ENCODE measurements at places on chromosomes 16 and 17. TPM values are rescaled to one million over a fixed set of nuclear protein-coding genes. Genes with fewer than 3 reads are reported as not detected.

The OTOA gene
- total RNA-seq, result not detected

The STH gene
- not detected for total RNA-seq

The ITGAX gene
- not detected for total RNA-seq

DNA sequence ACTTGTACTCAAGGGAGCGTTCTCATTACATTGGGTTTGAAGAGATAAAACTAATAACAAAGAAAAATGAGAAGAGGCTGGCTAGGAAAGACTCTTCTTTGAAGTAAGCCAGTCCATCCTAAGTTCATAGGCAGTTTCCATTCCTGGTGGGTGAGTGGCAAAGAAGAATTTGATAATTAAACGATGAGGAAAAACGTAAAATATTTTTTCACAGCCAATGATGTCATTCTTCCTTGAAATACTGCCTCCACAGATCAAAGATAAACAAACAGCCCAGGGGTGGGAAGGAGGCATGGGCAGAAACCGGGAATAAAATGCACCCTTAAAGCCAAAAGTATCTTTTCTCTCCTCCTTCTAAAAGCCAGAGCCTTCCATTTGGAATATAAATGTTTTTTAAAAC is 346.6 kb downstream of the PMP22 start:
- no peaks in the 10 kb centered on the region for H3K27me3 ChIP-seq
- peak overlapping the region; percentile 62 for H3K27ac ChIP-seq
- peaks cover 6% of the 10 kb centered on the region for H3K4me1 ChIP-seq
- no peak overlapping the region for H3K4me3 ChIP-seq
- peaks cover 9% of the 10 kb centered on the region for H3K36me3 ChIP-seq

GRCh38 chr16:88576307-88576706 is 6.1 kb downstream of the ZC3H18 start:
- H3K36me3 ChIP-seq, result peaks cover 23% of the 10 kb centered on the region
- H3K4me1 ChIP-seq, result peaks cover 10% of the 10 kb centered on the region
- DNase-seq, result no peak
- no peak overlapping the region for H3K4me3 ChIP-seq
- no peaks in the 10 kb centered on the region for H3K27me3 ChIP-seq

GRCh38 chr17:66775271-66775670 is 59.6 kb upstream of the CACNG5 start:
- no peak for DNase-seq
- H3K4me3 ChIP-seq, result no peak overlapping the region
- no peak overlapping the region for H3K27ac ChIP-seq
- peaks cover 14% of the 10 kb centered on the region for H3K36me3 ChIP-seq
- H3K4me1 ChIP-seq, result no peaks in the 10 kb centered on the region

- H3K27me3 ChIP-seq, result peaks cover 14% of the 10 kb centered on the region
- H3K4me3 ChIP-seq, result peak within 1 kb of the TSS; percentile 16
- DNase-seq, result no peak
These were observed at the start of gene SYNGR3 for GRCh38 chr16:1989209-1990100. SYNGR3 (plus strand) TSS chr16:1989970; CDS start chr16:1990103, 133 bp downstream.

DNA sequence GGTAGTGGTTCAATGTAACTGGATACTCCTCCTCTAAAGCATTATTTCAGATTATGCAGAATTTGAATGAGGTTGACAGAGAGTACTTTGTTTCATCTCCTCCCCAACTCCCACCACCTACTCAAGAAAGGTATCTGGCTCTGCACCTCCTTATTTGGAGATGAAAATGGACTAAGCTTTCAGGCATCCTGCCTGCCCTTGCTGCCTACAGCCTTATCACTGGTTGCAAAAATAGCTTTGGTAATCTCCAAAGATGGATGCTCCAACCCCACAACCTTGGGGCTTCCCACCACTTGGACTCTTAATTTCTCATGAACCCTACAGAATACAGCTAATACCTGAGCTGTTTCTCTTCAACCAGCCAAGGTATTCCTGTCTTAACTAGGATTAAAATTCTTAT is 45.3 kb upstream of the CORO6 start:
- no peak for DNase-seq
- H3K36me3 ChIP-seq, result peaks cover 4% of the 10 kb centered on the region
- H3K27ac ChIP-seq, result no peak overlapping the region
- H3K27me3 ChIP-seq, result no peaks in the 10 kb centered on the region
- H3K4me3 ChIP-seq, result no peak overlapping the region

DNA sequence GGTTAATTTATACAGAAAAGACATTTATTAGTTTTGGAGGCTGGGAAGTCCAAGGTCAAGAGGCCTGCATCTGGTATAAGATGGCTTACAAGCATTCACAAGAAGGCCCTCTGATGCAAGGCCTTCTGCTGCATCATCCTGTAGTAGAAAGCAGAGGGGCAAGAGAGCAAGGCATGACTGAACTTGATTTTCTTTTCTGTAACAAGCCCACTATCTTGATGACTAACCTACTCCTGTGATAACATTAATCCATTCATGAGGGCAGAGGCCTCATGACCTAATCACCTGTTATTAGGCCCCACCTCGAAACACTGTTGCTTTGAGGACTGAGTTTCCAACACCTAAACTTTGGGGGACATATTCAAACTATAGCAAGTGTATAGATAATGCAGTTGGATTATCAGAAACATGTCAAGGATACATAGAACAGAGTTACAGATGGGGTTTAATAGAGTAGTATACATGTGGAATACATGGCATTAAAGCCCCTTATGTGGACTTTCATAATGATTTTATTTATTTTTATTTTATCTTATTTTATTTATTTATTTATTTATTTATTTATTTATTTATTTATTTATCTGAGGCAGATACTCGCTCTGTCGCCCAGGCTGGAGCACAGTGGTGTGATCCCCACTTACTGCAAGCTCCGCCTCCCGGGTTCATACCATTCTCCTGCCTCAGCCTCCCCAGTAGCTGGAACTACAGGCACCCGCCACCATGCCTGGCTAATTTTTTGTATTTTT is 88.2 kb downstream of the CHD9 start:
- no peak overlapping the region for H3K27ac ChIP-seq
- H3K4me1 ChIP-seq, result peaks cover 39% of the 10 kb centered on the region
- no peaks in the 10 kb centered on the region for H3K36me3 ChIP-seq
- DNase-seq, result no peak

GRCh38 chr17:4721203-4722135 is 9.8 kb upstream of the MED11 start:
- peaks cover 5% of the 10 kb centered on the region for H3K4me1 ChIP-seq
- peaks cover 3% of the 10 kb centered on the region for H3K27me3 ChIP-seq
- H3K27ac ChIP-seq, result no peak overlapping the region
- no peak overlapping the region for H3K4me3 ChIP-seq
